ENCODE measurements at places on chromosomes 11 and 22.

GRCh38 chr11:11672789-11673188 lies 51.0 kb upstream of the GALNT18 start:
- DNase-seq: no peak

GRCh38 chr11:10454878-10455631 lies at the start of gene AMPD3:
Gene AMPD3 (plus strand): TSS chr11:10455264. CDS start chr11:10461520, 6,256 bp downstream.
- DNase-seq: peak; percentile 52

DNA sequence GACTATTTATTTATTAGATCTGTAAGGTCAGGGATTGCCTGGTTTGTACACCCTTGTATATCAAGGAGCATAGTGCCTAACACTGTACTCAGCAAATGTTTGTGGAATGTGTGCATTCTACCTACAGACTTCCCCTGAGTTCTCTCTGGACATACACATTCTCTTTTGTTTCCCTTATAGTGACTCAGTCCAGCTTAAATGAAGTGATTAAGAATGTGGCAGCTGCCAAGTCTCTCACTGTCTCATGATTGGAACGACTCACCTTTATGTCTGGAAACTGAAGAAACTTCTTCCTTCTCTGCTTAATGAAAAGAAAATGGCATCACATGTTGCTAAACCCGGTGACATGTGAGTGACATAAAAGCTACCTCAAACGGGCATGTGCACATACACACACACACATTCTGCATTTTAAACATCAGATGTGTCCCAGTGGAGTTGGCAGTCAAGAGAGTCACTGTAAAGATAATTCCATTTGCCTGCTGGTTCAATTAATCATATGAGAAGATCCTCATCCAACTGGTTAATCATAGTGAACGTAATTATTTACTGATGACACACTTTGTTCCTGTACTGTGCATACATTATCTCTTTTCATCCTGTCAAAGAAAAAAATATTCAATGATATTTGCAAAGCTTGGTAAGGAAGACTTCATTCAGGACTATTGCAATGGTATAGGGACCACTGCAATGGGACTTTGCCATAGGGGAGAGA lies 42.8 kb downstream of the GLYAT start:
- no peak for DNase-seq

DNA sequence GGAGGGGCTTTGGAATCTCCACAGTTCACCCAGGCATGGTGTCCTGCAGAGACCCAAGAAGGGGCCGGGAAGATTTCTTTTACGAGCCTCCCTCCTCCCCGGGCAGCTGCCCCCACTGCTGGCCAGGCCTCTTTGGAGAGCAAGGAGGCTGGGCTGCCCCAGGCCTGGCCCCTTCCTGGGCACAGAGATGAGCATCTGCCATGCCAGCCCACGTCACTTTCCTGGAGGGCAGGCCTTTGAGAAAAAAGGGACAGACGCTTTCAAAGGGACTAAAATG lies 60.5 kb upstream of the FGF3 start:
- DNase-seq: no peak

- no peak for DNase-seq
Measured at GRCh38 chr11:88297863-88298262, 39.7 kb downstream of the CTSC start.

- DNase-seq: no peak
Measured at GRCh38 chr11:2098691-2099515, 40.3 kb downstream of the IGF2 start.

DNA sequence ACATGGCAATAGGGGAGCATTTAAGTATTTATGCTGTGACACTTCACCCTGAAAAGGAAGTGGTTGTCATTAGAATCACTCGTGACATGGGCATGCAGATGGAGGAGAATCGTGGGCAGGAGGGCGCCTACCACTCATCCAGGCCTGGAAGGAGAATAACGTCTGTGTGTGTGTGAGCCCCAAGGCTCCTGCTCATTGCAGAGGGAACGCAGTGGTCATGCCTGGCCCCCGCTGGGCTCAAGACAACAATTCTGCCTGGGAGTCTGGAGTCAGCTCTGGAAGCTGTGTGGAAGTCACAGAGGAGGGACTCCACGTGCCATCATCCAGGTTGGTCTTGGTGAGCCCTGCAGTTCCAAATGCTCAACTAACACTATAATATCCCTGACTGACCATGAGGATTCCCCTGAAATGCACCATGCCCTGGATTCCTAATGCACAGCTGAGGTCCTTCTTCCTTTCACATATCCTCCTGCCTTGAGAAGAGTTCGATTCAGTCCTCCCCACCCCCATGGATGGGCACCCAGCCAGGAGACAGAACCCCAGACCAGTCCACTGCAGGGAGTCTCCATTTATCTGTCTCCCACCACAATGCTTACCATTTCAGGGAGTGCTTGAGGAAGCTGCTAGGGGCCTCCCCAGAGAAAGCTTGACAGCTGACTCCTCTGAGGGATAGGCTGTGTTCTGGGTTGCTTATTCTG lies 446.9 kb upstream of the B3GAT1 start:
- DNase-seq: no peak

DNA sequence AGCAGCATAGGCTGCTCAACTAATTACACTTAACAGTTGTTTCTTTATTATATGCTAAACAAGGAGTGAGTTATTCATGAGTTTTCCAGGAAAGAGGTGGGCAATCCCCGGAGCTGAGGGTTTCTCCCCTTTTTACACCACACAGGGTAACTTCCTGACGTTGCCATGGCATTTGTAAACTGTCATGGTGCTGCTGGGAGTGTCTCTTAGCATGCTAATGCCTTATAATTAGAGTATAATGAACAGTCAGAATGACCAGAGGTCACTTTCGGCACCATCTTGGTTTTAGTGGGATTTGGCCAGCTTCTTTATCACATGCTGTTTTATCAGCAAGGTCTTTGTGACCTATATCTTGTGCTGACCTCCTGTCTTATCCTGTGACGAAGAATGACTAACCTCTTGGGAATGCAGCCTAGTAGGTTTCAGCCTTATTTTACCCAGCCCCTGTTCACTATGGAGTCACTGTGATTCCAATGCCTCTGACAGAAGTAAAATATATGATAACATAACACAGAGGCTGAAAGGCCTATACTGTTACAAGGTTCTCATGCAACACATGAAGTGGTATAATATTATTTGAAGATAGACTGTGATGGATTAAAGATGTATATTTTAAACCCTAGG lies 41.3 kb upstream of the RDX start:
- DNase-seq: peak; percentile 60

DNA sequence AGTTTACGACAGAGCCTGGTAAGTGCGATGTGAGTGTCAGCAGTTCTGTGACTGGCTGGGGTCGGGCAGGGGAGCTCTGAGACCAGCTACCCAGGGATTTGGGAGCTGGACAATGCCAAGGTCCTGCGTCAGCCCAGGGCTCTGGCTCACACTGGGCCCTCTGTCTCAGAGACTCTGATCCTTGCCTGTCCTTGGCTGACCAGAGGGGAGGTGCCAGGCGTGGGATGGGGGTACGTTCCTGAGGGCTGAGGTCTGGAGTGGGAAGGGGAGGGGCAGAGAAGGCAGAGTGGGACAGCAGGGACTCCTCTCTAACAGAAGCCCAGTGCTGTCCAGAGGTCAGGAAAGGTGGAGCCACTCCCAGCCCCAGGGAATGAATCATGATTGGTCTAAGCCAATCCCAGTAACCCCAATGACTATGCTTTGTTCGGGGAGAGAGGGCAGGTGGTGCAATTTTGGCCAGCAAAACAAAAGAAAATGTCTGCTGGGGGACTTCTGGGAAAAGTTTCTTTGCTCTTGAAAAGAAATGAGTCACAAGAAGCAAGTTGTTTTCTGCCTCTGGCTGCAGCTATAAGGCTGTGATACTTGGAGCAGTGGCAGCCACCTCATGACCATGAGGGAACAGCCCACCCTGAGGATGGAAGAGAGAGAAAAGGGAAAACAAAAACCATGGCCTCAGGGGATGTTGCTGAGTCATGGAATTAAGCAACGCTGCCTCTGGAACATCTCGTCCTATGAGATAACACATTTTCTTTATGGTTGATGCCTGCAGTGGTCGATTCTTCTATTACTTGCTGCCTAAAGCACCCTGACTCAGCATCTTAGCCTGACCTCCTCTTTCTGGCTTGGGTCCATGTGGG lies 108.3 kb downstream of the CHST1 start:
- no peak for DNase-seq

DNA sequence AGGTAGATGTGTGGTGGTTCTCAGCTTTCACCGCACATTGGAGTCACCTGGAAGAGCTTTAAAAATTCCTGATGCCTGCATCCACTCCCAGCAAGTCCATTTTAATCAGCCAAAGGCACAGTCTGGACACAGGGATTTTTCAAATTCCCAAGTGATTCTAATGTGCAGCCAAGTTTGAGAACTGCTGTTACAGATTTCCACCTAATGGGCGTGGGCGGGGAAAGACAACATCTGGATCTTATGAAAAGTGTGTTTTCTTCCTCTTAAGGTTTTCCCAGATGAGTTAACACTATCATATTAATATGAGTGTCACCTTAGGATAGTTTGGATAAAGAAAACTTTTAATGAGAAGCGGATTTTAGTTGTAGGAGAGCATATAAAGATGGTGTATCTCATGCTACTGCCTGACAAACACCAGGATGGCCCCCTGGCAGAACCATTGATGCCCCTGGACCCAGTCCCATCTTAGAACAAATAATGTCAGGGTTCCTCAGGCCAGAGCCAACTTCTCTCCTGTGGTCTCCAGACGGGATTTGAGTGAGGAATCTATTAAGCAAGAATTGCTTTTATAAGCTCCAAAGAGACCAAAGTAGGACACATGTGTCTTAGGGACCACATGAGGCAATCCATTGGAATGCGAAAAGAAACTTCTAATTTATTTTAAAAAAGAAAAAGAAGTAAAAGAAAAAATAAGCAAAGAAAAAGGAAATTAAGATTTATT lies 31.9 kb downstream of the POU2AF1 start:
- no peak for DNase-seq

DNA sequence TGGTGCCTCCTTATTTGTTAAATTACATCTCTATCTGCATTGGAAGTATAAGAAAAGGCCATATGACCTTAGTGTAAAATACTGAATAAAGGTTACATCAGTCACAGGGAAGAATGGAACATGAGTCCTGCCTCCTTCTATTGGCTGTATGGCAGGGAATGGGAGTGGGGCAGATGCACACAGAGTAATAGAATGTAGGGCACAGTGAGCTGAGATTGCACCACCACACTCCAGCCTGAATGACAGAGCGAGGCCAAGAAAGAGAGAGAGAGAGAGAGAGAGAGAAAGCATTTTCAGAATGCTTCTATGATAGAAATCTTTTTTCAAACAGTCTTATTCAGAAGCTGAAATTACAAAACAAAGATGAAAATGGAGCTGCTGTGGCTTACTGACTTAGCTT lies 58.8 kb downstream of the SLN start:
- DNase-seq: no peak

- DNase-seq: peak; percentile 54
Measured at GRCh38 chr11:96278039-96278897, 64.7 kb downstream of the MAML2 start.

GRCh38 chr22:36196254-36197064 lies 5.2 kb downstream of the APOL4 start:
- no peak for DNase-seq

DNA sequence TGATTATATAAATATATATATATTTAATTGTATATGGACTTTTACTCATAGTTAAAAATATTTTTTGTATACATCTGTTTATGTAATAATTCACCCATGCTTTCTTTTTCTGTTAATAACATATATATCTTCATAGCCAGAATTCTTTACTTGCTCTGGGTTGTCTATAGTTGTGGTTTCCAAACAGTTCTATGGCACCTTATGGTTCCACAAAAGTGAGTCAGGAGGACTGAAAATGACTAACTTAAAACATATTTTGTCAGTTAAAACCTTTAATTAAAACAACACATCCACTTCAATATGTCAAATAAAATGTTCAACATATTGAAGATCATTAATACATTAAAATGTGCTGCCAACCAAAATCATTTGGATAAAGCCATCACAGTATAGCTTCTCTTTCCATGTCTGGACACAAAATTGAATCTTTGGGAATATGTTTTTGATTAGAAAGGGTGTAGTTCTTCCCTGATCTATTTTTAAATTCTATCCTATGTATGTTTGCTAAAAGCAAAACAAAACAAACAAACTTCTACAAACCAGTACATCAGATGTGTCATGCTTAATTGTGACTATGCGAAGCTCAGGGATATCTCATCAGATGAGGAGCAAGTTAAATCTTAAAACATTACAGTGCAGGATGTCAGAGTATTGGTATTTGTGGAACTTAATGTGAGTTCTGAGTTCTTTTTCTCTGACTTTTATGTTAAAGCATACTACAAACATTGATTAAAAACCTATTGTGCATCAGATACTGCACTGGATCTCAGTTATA lies 1488.4 kb upstream of the TENM4 start:
- no peak for DNase-seq

DNA sequence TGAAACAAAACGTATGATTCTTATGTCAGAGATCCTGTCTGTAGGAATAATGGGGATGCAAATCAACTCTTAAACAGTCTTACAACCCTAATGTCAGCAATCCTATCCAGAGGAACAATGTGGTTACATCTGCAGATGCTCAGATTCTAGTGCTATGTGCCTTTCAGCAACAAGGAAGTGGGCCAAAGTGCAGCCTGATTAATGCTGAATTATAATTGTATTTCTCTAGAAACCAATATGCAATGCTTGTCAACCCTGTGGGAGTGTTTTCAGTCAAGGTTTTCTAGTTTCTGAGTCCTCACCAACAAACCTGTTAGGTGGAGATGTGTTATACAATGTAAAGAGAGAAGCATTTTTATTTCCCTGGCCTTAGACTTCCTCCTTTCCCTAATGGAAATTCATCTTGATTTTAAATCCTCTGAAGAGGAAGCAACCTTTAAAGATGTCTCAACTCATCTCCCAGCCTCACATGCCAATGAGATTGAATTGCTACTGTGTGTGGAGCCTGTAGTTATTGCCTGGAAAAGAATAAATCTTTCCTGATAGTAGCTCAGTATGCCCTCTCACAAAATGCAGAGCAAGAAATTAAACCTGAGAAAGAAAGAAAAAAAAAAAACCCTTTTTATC lies 26.2 kb upstream of the TMEM123 start:
- peak; percentile 44 for DNase-seq

GRCh38 chr11:116225784-116226585 lies 546.8 kb downstream of the BUD13 start:
- peak; percentile 37 for DNase-seq

DNA sequence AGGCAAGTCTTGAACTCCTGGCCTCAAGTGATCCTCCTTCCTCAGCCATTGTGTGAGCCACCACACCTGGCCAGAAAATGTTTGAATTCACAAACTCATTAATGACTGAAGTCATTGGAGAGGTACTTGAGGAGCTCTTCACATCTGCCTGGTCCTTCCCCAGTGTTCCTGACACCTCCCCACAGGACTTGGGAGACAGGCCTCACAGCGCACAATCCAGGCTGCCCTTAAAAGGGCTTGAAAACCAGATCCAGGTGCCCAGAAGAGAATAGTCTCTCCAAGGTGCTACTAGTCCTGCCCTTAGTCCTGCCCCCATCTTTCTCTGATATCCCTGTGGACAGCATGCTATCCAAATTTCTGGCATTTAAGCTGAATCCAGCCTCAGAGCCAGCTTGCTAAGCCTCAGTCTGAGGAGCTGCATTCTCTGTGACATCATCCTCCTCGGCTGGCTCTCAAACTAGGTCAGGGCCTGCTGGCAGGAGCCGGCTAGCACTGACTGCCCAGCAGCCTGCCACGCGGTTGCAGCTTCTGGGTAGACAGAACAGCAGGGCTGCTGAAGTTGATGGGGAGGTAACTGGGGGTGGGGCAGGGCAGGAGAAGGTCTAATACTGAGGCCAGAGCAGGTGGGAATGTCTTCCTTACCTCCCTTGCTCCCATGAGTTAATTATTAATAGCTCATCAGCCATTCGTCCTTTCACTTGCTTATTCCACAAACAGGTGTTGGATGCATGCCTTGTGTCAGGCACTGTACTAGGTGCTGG lies 35.3 kb upstream of the NECTIN1 start:
- peak; percentile 41 for DNase-seq

GRCh38 chr11:569158-569885 lies 6.9 kb upstream of the PHRF1 start:
- DNase-seq: no peak
